RPMI8226 (cell line): ENCODE measurements at places on chromosomes 6 and 20.
A peak's percentile ranks its signal among the peaks of the same experiment; 100 is the strongest.

DNA sequence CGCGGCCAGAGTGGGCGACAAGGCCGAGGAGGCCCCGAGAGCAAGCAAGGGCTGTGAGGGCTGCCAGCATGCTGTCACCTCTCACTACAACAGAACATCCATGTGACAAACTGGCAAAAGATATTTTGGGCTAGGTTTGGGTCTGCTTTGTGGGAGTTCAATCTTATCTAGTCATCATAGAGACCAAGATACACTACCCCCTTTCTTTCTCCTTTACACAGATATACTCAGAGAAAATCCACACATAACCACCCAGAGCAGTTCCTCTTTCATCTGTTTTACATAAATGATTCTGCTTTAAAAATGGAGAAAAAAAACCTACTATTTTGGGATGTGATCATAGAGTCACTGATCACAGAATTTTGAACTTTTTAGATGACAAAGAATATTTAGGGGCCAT, 16.8 kb downstream of the SOX4 start:
- no peak for DNase-seq

DNA sequence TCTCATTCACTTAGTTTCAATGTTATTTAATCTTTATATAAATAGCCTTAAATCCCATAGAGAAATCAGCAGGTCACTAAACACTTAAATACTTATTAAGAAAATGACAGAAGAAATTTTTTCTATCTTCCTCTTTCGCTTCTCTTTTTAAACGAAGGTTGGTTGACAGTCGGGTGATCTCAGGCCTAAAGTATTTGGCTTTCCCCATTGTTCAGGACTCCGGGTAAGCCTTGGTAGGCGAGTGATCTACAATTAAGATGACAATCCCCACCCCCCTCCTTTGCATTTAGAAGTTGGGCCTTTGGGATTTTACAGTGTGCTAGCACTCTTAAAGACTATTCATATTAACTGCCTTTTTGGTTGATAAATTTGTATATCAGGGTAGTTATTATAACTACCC, 19.7 kb upstream of the UTRN start:
- DNase-seq: peak; percentile 74

DNA sequence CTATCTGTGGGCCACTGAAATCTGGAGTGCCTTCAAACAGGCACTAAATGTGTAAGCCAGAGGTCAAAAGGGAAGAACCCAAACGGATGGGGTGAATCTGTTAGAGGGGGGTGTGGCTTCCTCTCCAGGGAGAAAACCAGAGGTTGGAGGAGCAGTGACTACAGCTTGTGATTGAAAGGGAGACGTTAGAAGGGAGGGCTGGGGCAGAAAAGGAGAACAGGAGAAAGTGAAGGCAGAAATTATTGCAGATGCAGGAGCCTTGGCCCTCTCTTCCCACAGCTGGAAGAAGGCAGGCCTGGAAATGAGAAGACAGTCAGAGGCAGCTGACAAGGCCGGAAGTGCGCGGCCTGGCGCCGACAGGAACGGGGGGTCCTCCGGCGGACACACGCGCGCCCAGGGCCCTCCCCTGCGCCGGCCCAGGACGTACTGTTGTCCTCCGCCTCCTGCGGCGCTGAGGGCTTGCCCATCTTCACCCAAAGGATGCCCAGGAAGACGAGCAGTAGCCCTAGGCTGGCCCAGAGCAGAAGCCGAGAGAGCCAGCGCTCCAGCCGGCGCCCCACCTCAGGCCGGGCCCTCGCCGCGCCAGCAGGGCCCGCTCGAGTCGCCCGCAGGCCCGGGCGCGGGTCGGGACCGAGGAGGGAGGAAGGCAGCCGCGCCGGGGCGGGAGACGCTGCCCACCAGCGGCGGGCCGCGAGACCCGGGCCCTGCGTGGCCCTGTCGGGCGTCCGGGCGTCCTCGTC, 806 bp downstream of the LEMD2 start:
- peak; percentile 71 for DNase-seq

- DNase-seq: peak; percentile 34
These were observed 62.0 kb upstream of the CD93 start for GRCh38 chr20:23147964-23148730.

DNA sequence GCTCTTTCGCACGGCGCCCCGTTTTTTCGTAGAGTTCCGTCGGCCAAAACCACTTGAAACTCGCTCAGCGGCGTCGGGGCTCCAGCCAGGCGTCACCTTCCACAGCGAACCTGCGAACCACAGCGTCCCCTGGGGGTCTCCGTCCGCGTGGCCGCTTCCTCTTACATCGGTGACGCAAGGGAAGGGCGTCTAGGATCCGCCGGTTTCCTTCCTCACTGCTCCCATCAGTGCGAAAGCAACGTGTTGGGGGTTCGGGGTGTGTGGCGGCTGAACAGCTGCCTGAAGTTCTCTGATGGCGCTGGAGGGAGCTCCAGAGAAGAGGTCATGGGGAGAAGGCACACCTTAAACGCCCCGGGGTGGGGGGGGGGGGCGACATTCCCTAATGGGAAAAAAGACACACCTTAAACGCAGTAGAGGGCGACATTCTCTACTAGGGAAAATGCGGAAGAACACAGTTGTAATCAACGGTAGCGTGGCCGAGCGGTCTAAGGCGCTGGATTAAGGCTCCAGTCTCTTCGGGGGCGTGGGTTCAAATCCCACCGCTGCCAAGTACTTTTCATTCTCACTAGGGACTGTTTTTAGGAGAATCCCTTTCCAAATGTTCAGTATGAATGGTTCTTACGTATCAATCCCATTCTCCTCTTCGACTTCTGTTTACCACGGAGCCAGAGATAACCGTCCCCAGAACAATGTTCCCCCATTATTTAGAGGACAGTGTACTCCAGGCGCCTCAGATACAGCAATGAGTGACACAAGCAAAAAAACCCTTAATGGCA, 16.4 kb downstream of the ZNF311 start:
- DNase-seq: no peak

DNA sequence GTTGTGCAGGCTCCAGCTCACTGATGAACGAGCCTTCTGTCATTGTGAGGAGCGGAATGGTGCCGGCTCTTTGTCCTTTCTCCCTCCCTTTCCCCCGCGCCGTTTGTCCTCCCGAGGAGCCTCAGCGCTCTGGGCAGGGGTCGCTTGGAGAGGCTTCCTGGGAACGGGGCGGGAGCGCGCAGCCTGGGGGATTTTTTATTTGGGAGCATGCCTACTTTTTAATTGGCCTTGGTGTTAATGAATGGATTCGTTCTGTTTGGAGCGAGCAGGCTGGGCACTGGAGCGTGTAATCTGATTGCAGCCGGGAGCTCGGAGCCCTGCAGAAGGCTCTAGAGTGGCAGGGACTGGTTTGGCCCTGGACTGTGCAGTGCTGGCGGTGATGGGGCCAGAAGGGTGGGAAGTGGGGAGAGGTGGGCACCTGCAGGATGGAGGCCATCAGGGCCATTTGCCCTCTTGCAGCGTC, 118.8 kb downstream of the CDH4 start:
- no peak for DNase-seq

DNA sequence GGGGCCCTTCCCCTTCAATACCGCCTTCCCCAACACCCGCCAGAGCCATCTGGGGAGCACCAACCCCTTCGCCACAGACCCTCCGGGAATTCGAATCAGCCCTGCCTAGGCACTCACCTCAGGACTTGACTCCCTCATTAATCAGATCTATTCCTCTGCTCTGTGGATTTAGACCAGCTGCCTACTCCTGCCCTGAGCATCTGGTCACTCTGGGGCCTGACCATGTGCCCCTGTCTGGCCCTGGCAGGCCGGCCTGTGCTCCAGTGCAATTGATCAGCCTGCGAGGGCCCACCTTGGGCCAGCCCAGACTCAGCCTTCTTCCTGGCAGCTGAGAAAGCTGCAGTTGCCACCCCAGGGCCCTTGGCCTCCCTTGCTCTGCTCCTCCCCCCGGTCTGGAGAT, 46.0 kb downstream of the GRM4 start:
- no peak for DNase-seq

GRCh38 chr20:19275630-19276071, 63.2 kb downstream of the SLC24A3 start:
- DNase-seq: no peak

- no peak for DNase-seq
These were observed 15.6 kb upstream of the BPHL start for GRCh38 chr6:3102875-3103274.

- DNase-seq: peak; percentile 38
These were observed 23.2 kb upstream of the AKIRIN2 start for GRCh38 chr6:87724983-87725811.

GRCh38 chr6:163857421-163857820, 442.9 kb downstream of the QKI start:
- no peak for DNase-seq

- DNase-seq: no peak
These were observed 161.1 kb downstream of the SASH1 start for GRCh38 chr6:148503703-148504102.

- DNase-seq: no peak
These were observed 253.2 kb downstream of the BMP7 start for GRCh38 chr20:57013217-57013616.

- DNase-seq: no peak
These were observed 299.7 kb downstream of the CDKAL1 start for GRCh38 chr6:20833881-20834515.

DNA sequence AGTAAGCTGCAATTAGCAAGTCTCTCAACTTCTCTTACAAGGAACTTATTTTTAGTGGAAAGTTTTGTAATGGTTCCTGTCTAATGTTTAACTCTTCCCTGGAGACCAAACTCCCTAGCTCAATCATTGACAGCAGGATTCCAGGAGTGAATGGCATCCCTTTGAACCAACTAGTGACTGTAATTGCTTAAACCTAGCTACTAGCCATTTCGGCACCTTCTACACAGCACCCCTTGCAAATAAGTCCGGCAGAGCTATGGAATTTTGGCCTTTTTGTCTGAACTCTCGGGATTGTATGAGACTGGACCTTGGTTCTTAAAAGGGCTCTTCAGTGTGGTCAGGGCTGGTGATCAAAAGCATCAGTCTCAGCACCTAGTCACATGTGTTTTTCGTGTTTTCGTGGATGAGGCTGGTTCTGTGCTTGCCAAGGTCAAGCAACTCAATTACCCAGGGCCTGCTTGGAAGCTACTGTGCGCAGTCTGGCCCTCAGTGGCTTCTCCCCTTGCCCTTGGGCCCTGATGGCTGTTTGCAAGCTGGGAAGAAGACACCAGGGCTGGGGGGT, 135.3 kb upstream of the NEDD9 start:
- DNase-seq: no peak

DNA sequence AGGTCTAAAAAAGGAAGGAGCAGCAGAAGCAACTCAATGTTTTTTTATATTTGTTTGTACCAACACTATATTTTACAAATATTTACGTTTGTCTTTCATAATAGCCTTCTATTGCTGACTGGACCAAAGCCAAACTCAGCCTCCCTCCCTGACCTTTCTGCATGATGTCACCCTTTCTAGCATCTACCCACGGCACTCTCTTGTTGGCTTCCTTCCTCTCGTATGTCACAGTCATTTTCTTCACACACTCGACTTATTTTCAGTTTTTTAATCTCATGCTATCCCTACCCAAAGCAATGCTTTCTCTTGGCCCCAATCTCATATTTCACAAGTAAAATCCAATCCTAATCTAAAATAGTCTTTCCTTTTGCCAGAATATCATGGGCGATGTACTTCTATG, 16.3 kb upstream of the FAM8A1 start:
- DNase-seq: no peak

DNA sequence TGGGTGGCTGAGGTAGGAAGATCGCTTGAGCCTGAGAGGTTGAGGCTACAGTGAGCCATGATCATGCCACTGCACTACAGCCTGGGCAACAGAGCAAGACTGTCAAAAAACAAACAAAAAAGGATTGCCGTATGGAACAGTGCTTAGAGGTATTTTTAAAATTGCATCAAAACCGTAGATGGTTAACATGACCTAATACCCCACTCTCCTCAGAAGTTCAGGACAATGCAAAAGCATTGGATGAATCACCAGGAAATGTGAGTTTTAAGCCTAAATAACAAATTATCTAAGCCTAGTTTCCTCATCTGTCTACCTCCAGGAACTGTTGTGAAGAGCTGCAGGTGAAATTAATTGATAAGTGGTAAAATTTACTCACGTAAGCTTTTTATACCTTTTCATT, 123.8 kb upstream of the ID4 start:
- no peak for DNase-seq

DNA sequence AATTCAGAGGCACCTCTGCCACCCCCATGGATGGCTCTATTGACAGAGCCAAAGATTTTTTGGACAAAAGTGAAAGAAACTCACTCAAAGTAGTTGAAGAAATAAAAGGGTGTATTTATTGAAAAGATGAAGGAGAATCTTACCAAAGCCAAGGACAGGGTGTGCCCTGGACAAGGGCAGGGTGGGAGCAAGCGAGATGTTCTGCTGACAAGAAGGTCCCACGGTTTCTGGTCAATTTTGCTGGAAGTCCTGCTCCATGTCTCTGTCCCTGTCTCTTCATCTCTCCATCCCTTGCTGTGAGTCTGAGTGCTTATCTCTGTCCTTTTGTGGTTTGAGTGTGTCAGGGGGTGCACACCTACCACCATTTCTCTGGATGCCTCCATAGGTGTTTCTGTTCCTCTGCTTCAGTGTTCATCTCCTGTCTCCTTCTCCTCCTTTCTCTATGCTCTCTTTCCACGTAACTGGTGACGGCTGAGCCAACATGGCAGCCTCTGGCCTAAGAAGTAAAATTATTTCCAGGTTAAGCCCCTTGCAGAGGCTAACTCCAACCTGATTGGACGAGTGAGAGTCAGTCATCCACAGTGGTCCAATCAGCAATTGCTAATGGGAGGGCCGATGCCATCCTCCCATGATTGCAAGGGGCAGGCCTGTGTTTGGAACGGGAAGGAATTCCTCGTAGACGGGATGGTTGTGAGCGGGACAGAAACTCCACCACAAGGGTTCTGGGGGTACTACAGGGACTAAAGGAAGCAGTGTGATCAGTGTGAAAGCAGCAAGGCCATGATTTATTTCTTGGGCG, 502.1 kb upstream of the CDH4 start:
- DNase-seq: no peak

DNA sequence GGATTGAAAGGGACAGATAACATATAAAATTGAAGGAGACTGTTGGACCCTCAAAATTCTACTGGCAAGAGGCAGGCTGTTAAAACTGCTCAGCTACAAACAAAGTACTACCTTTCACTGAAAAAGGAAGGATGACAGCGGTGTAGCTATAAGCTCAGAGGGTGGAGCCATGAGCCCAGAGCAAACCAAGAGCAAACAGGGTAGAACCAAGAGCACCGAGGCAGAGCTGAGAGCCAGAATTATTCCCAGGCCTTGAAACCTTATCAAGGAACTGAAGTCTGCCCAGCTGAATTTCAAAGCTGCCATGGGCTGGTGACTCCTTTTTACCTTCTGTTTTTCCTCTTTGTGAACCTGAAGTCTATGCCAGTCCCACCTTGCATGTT, 74.7 kb upstream of the SLC4A11 start:
- DNase-seq: peak; percentile 50

- no peak for DNase-seq
These were observed 311.2 kb upstream of the OPRM1 start for GRCh38 chr6:153727885-153728284.

- DNase-seq: no peak
These were observed 662.1 kb upstream of the ID4 start for GRCh38 chr6:19175023-19175422.

DNA sequence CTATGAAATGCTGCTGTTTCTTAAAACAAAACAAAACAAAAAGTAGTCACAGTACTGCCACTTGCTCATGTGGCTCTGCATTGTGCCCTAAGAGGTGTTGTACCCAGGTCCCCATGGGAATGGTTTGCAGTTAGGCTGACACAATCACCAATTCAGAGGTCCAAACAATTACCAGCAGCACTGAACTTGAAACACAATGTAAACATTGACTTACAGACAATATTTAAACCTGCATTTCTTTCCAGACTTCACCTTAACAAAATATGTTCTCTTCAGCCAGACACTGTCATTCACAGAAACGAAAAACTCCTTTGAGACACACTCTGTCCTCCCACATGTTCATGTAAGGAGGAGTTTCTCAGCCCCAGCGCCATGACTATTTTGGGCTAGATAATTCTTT, 206.8 kb upstream of the ARG1 start:
- DNase-seq: no peak

- peak; percentile 83 for DNase-seq
These were observed 63.2 kb downstream of the PYGB start for GRCh38 chr20:25310921-25311728.
